Left colon (tissue), 2 donors: ENCODE measurements at places on chromosomes 6 and 20. TPM values are rescaled to one million over a fixed set of nuclear protein-coding genes. Genes with fewer than 3 reads are reported as not detected.

The KCNK16 gene
- total RNA-seq: not detected

The PRDM13 gene
- total RNA-seq: not detected

The RAB23 gene
- total RNA-seq: 3.6 TPM

The SALL4 gene
- total RNA-seq: 0.11 TPM

The SAPCD1 gene
- 3.9 TPM for total RNA-seq

The ZKSCAN3 gene
- total RNA-seq: 6.2 TPM

DNA sequence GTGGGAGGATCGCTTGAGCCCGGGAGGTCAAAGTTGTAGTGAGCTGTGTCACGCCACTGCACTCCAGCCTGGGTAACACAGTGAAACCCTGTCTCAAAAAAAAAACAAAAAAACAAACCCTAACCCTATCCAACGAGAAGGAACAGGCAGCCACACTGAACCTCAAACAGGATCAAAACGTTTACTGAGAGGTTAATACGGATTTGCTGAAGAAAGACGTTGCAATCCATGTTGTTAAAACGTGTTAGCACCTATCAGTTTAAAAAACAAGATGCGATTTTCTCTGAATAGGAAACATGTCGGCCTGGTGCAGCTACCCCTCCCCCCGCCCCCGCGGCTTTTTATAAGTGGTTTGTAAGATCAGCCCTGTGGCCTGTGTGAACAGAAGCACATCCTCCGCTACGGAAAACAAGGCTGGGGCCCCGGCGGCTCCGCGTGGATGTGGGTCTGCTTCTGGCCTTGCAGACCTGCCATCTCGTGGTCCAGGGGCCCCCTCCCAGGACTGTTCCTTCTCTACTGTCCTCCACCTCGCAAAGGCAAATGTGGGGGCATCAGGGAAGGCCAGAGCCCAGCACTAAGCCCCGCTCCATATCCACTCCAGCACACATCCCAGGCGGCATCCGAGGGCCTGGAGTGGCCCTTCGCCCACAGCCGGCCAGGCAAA is 11.4 kb downstream of the SLC2A4RG start:
- no peak for DNase-seq

GRCh38 chr20:35629427-35630145 is 14.0 kb downstream of the SPAG4 start:
- DNase-seq: no peak

DNA sequence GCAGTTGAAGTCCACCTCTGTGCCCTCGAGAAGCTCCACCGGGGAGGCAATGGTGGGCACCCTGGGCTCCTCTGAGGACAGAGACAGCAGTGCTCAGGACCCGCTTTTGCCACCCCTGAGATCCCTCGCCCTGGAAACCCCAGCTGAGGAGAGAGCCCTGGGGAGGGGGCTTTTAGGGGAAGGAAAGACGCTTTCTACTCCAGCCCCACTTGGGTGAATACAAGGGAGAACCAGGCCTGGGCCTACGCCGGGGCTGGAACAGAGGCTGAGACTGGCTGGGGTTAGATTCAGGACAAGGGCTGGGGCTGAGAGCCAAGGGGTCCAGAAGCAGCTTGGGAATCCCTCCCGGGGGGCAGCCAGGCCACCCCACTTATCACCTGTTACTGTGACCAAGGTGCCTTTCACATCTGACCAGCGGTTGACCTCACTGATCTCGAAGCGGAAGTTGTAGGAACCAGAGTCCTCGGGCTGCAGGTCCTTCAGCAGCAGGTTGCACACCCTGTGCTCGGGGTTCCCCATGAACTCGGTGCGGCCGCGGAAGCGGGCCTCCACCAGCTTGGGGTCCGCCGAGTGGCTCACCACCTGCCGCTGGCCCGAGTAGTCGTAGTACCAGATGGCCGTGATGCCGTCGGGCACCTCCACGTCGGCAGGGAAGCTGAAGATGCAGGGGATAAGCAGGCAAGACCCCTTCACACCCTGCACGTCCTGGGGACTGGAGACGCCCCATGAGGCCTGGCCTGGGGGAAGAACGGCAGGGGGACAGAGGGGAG is 6.2 kb downstream of the SIGLEC1 start:
- DNase-seq: no peak

DNA sequence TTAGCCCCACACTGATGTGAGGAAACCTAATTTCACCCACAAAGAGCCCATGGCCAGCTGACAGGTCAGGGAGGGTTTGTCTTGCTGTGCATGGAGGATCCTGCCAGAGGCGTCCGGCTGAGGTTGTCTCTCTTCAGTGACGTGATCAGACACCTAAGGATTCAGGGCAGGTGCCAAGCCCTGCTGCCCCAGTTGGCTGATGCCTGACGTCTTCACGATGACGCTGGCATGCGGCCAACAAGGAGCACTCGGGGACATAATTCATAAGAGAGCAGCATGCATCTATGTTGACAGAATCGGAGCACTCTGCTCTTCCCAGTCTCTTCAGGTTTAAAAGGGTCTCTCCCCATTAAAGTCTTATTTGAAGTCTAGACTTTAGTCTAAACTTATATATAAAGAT is 47.8 kb downstream of the PSMB1 start:
- peak; percentile 30 for DNase-seq

DNA sequence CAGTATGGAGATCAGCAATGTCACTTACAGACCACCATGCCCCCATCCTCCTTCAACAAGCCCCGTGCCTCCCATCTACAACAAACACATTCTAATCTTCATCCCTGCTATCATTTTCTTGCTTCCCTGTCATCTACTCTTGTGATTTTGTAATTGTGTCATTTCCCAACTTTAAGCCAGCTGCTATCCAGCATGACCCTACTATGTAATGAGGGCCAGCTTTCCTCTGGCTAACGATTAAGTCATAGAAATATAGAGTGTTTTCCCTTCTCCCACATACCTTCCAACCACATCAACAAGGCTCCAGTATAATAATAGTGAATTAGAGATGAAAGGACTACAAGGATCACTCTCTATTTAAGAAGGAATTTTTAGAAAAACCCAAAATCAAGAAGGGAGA is 607.0 kb downstream of the TENT5A start:
- no peak for DNase-seq

GRCh38 chr6:151240791-151241642 is 1.2 kb downstream of the AKAP12 start:
- DNase-seq: peak; percentile 18

DNA sequence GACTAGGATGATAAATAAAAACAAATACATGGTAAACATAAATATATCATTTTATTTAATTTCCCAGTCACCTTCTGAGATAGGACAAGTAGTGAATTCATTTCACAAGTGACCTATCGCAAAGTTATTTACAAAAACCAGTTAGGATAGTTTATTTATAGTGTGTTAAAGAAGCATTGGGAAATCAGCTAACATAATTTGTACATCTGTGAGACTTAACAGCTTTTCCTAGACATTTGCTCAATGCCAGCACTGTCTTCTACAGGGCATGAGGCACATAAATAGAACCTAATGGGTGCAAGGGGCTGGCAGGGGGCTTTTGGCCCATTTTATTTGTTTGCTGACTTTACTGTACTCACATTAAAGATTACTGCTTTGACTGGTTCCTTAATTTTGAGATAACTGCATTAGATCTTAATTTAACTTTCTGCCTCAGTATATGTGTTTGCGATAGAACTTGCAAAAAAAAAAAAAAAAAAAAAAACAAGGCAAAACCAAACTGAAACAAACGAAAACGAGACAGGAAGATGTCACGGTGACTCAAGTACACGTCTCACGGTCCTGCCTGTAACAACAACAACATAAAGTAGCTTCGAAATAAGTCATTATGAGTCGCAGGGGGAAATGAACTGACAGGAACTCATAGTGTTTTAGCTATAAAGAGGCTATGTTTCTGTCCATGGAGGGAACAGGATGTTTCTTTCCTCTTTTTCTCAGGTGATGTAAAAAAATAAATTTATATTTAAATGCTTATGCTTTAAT is 133.7 kb upstream of the GMDS start:
- no peak for DNase-seq

DNA sequence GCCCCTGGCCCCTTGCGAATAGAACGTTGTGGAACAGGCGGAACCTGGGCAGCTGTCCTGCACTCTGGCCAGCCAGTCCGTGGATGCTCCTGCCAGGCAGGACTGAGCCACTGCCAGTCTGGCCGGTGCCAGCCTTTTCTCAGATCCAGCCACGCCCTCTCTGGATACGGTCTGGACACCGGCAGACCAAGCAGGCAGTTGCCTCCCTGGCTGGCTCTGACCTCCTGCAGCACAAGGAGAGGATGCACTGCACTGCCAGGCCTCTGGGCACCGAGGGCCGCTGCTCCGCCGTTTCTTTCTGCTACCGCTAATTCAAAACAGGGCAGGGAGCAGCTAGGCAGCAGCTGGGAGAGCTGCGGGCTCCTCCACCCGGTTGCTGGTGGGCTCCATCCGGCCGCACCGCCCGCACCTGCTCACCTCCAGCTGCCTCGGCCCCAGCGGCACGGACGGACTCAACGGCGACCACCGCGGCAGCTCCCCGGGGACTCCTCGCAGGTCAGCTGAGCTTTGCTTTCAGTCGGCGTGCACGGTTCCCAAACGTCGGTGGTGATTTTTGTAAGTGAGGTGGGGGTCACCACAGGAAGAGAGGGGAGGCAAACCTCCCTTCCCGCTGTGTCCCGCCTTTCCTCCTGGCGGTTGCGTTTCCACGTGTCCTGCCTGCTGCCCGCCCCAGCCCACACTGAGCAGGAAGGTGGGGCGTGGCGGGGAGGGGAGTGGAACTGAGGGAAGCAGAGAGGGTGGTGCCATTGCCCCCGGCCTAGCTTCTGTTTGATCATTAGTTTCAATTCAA is 30.3 kb upstream of the AFDN start:
- DNase-seq: peak; percentile 71

DNA sequence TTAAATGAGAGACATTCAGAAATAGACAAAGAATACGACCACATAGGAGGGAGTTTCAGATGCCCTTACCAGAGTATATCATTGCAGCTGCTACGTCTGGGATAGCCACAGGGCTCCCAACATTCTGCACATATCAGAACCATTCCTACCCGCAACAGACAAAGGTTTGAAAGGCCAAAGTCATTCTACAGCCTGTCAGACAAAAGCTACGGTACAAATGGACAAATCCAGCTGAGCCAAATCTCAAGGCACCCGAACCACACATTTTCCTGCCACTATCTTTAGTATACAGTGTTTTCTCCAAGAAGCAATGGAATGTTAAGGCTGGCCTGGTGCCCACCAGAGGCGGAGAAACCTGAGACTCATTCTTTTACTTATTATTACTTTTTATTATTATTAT is 30.5 kb upstream of the LYRM2 start:
- no peak for DNase-seq

GRCh38 chr6:33823806-33824205 is 20.0 kb upstream of the MLN start:
- DNase-seq: no peak

- DNase-seq: no peak
Observed at GRCh38 chr20:62411479-62412193, 4.6 kb upstream of the CABLES2 start.

GRCh38 chr20:38270869-38271605 is 10.5 kb upstream of the KIAA1755 start:
- no peak for DNase-seq

DNA sequence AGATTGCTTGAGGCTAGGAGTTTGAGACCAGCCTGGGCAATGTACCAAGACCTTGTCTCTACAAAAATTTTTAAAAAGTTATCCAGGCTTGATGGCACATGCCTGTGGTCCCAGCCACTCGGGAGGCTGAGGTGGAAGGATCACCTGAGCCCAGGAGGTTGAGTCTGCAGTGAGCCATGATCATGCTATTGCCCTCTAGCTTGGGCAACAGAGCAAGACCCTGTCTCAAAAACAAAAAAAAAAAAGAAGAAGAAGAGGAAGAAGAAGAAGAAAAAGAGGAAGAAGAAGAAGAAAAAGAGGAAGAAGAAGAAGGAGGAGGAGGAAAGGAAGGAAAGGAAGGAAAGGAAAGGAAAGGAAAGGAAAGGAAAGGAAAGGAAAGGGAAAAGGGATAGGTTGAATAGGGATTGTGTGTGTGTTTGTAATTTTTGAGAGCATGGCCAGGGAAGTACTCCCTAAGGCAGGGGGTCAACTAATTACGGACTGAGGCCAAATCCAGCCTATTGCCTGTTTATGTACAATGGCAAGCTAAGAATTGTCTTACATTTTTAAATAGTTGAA is 43.0 kb upstream of the ZNF217 start:
- no peak for DNase-seq
